ENCODE measurements at places on chromosomes 6 and 20.

- DNase-seq: no peak
Observed at GRCh38 chr20:42936482-42936881, 253.2 kb downstream of the PTPRT start.

DNA sequence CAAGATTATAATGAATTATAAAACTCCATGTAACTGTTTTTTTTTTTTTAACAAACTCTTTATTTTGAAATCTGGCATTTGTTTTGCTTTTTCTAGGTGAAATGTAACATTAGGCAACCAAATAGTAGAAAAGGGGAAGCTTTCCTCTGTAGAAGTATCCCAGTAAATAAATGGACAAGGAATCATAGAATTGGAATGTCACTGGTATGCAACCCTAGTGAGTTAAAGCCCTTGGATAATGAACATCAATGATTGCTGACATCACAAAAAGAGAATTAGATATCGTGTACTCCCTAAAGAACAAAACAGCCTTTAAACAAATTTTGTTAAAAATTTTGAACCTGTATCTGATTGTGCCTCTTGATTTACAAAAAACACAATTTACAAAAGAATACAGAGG is 93.9 kb upstream of the OGFRL1 start:
- DNase-seq: peak; percentile 47

DNA sequence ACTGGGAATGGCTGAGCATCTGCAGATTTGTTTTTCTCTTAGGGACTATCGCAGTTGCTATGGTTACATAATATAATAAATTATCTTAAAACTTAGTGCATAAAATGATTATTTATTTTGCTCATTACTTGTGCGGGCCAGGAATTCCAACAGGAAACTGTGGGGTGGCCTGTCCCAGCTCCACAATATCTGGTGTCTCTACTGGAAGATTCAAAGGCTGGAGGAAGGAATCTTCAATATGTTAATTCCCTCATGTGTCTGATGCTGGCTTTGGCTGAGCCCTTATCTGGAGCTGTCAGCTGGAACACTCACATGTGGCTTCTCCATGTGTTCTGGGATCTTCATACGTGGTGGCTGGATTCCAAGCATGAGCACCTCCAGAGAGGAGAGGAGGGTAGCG is 23.9 kb upstream of the B3GAT2 start:
- DNase-seq: no peak

- DNase-seq: no peak
Observed at GRCh38 chr20:23435626-23436539, 3.6 kb upstream of the CSTL1 start.

GRCh38 chr6:20569000-20569610 is 34.8 kb downstream of the CDKAL1 start:
- peak; percentile 35 for DNase-seq
